Tracheal epithelial cell (primary cell): ENCODE measurements at places on chromosomes 1 and 21. TPM values are rescaled to one million over a fixed set of nuclear protein-coding genes. Genes with fewer than 3 reads are reported as not detected.

UBE2U gene
- total RNA-seq = not detected in 2 replicates

LAPTM5 gene
- 0.21 and 0.24 TPM in 2 replicates for total RNA-seq

SAMSN1 gene
- under 0.01 TPM in 1 of 2 replicates, not detected in the other for total RNA-seq

FLG2 gene
- total RNA-seq = not detected in 2 replicates

ZBTB8B gene
- not detected in 2 replicates for total RNA-seq

KRTAP12-2 gene
- not detected in 2 replicates for total RNA-seq

BRDT gene
- total RNA-seq = not detected in 2 replicates

ADAM30 gene
- total RNA-seq = not detected in 2 replicates

UTS2 gene
- not detected in 2 replicates for total RNA-seq

DNASE2B gene
- total RNA-seq = not detected in 2 replicates

HCRTR1 gene
- under 0.01 TPM in 1 of 2 replicates, not detected in the other for total RNA-seq

IGSF3 gene
- total RNA-seq = 66.9 and 109 TPM in 2 replicates

LIPI gene
- not detected in 2 replicates for total RNA-seq

HTR1D gene
- total RNA-seq = under 0.01 TPM in 1 of 2 replicates, not detected in the other

ADORA1 gene
- under 0.01 and 0.72 TPM in 2 replicates for total RNA-seq

PLA2G2D gene
- not detected in 2 replicates for total RNA-seq

SLC25A44 gene
- total RNA-seq = 4.8 and 6.8 TPM in 2 replicates

CHIT1 gene
- total RNA-seq = under 0.01 and 0.24 TPM in 2 replicates

ITGB2 gene
- 1.7 and 3.6 TPM in 2 replicates for total RNA-seq

CFAP141 gene
- not detected in 2 replicates for total RNA-seq

JUN gene
- total RNA-seq = 56.7 and 205 TPM in 2 replicates

F3 gene
- total RNA-seq = 246 and 791 TPM in 2 replicates

CLIC4 gene
- 124 and 139 TPM in 2 replicates for total RNA-seq

ARTN gene
- total RNA-seq = 30.6 and 37.7 TPM in 2 replicates

SELP gene
- total RNA-seq = not detected in 2 replicates

CLK2 gene
- total RNA-seq = 12.6 and 16.4 TPM in 2 replicates

PTPN14 gene
- total RNA-seq = 32.0 and 37.9 TPM in 2 replicates

OR2L13 gene
- not detected in 2 replicates for total RNA-seq

UMODL1 gene
- total RNA-seq = not detected in 2 replicates

LIN28A gene
- not detected in 2 replicates for total RNA-seq

AK2 gene
- 225 and 302 TPM in 2 replicates for total RNA-seq

MYOG gene
- total RNA-seq = not detected in 2 replicates

TNFRSF9 gene
- 1.5 and 3.1 TPM in 2 replicates for total RNA-seq

IGFN1 gene
- total RNA-seq = 0.48 TPM in 1 of 2 replicates, not detected in the other

MPL gene
- total RNA-seq = not detected in 2 replicates

CACNA1E gene
- total RNA-seq = not detected in 2 replicates
